ENCODE measurements at places on chromosomes 11 and 22. TPM values are rescaled to one million over a fixed set of nuclear protein-coding genes. Genes with fewer than 3 reads are reported as not detected.

- no peak for DNase-seq
Measured at GRCh38 chr11:11396301-11397035, 43.4 kb upstream of the CSNK2A3 start.

DNA sequence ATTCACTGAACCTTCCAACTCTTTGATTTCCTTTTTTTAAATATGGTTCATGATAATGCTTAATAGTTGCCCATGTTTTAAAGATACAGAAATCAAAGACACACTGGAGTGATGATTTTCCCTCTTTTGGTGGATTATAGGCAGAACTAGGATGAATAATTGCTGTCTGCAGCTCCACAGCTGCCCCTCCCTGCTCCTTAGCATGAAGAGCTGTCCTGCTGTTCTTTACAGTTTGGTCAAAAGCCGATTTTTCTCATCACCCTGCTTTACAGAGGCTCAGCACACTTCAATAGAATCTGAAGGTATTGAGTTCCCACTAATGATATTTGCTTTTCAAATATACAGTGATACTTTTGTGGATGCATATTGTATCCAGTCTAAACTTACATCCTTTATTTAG, 202.6 kb downstream of the AASDHPPT start:
- no peak for DNase-seq

DNA sequence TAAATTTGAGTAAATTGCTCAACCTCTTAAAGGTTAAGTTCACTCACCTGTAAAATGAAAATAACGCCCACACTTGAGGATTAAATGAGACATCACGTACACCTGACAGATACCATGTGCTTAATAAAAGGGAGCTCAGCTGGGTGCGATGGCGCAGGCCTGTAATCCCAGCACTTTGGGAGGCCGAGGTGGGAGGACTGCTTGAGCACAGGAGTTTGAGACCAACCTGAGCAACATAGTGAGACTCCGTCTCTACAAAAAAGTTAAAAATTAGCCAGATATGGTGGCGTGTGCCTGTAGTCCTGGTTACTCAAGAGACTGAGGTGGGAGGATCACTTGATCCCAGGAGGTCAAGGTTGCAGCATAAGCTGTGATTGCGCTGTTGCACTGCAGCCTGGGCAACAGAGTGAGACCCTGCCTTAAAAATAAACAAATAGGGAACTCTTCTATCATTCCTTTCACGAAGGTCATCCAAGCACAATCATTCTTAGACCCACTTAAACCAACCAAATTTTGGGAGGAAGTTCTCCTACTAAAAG, 134.1 kb downstream of the BBOX1 start:
- no peak for DNase-seq

GRCh38 chr11:6633422-6634408, 14.5 kb upstream of the TPP1 start:
- no peak for DNase-seq

- no peak for DNase-seq
Measured at GRCh38 chr22:22374579-22374978, 130.0 kb downstream of the VPREB1 start.

DNA sequence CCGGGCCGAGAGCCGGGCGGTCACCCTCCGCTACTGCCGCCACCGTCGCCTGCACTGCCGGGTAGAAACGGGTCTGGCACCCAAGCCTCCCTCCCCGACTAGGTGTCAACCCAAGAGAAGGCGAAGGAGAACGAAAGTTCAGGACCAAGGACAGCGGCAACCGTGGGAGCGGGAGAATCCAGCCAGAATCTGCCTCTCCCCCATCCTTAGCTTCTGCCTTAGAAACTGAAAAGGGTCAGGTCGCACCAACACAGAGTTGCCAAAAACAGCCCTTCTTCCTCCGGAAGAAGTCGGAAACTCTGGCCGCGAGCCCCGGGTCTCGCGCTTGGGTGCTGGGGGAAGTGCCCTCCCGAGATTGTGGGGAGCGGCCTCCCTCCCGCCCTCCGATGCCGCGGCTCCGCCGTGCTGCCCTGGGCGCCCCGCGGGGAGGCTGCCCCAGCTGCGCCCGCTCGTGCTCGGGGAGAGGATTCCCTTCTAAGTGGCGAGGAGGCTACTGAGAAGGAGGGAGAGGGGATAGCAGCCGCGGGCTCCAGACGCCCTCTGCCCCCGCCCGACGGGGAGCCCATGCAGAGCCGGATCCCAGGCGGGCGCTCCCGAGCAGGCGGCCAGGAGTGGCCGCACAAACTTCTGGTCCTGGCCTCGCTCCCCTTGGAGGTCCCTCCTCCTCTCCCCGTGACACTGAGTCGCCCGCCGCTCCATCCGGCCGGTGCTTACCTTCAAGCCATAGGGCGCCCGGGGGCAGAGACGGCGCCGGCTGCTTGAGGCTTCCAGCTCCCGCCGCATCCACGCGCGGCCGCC, 637 bp downstream of the DRD2 start:
- DNase-seq: peak; percentile 93

The NXPE1 gene
- total RNA-seq: not detected

DNA sequence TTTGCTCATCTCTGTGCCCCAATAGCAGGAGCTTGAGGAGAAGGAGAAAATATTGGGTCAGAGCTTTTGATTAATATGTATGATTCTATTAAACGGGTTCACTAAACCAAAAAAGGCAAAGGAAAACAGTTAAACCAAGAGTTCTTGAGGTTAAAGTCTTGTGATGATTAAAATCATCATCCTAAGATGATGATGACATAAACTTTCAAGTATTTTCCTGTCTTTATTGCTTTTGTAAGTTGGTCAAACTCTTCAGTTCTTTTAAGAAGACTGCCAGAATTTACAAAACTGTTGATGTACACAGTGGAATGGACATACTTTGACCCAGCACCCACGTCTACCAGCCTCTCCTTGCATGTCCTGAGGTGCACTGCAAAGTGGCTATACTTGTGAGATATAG, 41.0 kb downstream of the FDX1 start:
- no peak for DNase-seq

The ROBO4 gene
- total RNA-seq: 41.9 TPM

DNA sequence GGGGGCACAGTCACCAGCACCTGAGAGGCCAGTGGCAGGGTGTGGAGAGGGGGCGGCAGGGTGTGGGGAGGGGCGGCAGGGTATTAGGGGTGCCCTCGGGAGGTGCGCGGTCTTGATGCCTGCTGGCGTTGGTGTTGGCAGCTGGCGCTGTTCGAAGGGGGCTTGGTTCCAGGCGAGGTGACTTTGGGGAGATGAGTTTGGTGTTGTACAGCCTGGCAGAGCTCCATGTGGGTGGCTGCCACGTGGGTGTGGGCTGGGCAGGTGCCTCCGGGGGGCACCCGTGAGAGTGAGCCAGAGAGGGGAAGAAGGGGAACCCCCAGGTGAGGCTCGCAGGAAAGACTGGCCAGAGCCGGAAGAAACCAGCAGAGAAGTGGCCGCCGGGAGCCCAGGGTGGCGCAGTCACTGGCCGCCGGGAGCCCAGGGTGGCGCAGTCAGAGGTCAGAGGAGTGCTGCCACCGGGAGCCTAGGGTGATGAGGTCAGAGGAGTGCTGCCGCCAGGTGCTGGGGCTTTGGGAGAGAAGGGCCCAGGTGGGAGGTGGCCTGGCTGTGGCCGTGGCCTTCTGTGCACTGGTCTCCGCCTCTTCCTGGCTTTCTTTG, 44.7 kb downstream of the MUC6 start:
- DNase-seq: no peak

- DNase-seq: no peak
Measured at GRCh38 chr22:27153386-27153785, 496.0 kb downstream of the MIAT start.

DNA sequence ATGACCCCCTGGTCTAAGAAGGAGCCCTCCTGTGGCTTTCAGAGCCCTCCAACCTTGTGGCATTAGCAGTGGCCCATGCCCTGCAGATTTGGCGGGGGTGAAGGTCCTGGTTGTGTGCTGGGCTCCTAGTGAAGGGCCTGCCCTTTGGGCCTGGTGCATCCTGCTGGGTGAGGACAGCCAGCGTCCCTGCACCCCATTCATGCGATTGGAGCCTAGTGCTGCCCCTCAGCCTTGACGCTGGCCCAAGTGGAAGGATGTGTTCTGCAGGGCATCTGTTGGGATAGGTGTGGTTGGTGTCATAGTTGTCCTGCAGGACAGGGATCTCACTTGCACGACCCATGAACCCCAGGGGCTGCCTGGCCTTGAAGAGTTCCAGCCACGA, 28.1 kb upstream of the DGCR8 start:
- DNase-seq: no peak

The TENM4 gene
- 4.7 TPM for total RNA-seq

The ZNRD2 gene
- total RNA-seq: 29.3 TPM

DNA sequence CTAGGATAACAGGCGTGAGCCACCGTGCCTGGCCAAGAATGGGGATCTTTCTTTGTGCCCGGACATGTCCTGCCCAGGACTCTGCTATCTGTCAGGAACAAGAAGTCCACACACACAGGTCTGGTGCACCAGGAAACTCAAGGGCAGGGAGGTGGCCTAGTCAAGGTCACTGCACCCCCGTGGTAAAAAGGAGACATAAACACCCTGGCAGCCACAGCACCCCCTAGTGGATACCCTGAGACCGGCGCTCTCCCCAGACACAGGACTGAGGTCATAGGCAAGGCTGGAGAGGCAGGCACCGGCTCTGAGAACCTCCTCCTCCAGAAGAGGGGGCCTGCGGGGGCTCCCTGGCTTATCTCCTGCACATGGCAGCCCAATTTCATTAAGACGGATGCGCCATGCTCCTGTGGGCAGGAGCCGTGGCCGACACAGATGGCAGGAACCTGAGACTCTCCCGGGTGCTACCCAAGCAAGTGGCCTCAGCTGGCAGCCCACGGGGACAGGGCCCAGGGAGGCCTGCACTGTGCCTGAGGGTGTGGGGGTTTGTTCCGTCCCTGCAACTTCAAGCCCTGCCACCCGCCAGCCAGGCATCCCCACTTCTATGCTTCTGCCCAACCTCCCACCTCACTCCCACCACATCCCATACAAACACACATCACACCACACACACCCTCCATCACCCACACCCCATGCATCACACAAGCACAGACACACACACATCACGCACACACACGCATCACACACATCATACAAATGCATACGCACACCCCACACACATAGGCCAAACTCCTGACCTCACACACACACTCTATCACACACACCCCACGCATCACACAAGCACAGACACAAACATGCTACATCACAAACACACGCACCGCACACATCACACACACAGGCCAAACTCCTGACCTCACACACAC, 19.6 kb downstream of the MACROD1 start:
- no peak for DNase-seq

The NXF1 gene
- total RNA-seq: 82.4 TPM

The ADM2 gene
- 0.26 TPM for total RNA-seq

DNA sequence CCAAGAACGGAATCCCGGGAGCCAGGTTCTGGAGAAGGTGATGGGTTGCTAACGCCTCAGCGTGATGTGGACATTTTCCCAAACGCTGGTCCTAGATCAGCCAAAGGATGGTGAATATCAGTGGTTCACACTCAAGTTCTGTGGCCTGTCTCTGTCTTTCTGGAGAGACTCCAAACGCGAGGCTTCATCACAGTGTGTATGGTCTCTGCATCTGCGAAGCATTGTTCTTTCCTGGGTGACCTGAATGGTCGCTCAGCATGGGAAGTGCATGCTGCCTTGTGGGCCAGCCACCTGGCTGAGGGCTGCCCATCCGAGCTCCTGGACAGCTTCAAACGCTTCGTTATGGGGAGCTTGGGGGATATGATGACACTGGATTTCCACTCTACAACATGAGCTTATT, 810.0 kb downstream of the TBC1D22A start:
- no peak for DNase-seq

The CHEK1 gene
- 4.3 TPM for total RNA-seq

The VPS26B gene
- total RNA-seq: 42.9 TPM

GRCh38 chr22:48343461-48343860, 1484.2 kb downstream of the BRD1 start:
- DNase-seq: peak; percentile 16

The SHISAL1 gene
- total RNA-seq: 3.5 TPM

DNA sequence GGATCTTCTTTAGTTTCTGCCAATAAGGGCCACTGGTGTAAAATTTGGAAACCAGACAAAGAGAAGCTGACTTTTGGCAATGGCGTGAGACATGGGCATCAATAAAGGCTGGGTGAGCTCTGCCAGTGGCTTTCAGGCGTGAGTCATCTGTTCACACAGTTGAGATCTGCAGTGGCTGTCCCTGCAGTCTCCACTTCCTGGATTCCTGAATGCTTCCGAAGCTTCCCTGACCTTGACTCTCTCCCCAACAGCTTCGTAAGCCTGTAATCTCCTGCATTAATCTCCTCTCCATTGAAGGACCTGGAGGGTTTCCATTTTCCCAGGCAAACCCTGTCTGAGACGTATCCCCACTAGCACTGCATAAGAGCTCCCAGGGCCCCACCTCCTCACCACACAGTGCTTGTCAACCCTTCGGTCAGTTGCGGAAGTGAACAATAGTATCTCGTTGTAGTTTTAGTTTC, 574.7 kb downstream of the TBC1D22A start:
- DNase-seq: no peak

The OR4S1 gene
- not detected for total RNA-seq

- no peak for DNase-seq
Measured at GRCh38 chr22:26477341-26477731, 6.2 kb downstream of the HPS4 start.

DNA sequence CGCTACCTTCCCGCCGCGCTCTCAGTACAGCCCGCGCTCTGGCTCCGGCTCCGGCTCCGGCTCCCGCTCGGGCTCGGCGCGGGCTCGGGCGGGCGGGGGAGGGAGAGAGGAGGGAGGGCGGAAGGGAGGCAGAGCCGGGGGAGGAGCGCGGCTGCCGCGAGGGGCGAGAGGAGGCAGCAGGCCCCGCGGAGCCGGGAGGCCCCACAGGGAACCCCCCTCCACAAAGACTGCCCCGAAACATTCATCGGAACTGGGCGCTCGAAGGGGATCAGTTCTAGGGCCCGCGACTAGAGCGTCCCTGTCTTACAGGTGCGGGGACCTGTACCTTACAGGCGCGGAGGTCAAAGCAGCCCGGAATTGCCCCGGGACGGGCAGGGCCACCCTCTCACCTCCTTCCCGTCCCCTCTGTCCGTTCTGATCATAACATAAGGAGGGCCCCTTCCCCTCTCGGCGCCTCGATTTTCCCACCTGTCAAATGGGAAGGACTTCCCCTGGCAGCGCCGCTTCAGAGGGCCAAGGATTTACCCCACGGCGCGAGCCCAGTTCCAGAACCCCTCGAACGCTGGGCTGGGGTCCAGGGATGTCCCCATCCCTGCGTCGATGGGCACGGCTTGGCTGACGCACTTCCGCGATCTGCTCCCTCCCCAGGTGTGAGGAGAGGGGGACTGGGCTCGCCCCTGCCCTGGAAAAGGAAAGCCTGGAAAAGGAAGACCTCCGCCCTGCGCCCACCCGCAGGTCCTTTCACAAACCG, at the start of gene SHISA8:
SHISA8 (minus strand) TSS at position 40 of the 751 bp plus-strand sequence. CDS start 407 bp downstream, outside the sequence.
- DNase-seq: no peak

All from aorta (tissue), 5 donors.